COLO829 (cell line): ENCODE measurements at places on chromosomes 12 and 14.

GRCh38 chr14:71712478-71712877 lies 219.8 kb upstream of the RGS6 start:
- no peak for DNase-seq

DNA sequence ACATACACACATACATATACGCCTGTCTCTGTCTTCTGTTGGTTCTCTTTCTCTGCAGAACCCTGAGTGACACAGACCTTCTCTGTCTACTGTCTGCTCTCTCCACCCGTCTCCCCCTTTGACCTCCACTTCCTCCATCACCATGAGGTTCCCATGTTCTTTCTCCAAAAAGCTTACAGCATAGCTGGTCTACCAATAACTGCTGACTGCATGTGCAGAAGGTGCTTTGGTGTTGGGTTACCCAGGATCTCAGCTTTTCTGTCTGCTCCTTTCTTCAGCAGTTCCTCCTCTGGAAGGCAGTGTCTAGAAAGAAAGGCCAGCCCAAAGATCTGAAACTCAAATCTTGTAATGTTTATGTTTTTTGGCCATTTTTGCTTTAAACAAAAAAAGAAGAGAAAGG lies 125.6 kb downstream of the SMOC1 start:
- no peak for DNase-seq

DNA sequence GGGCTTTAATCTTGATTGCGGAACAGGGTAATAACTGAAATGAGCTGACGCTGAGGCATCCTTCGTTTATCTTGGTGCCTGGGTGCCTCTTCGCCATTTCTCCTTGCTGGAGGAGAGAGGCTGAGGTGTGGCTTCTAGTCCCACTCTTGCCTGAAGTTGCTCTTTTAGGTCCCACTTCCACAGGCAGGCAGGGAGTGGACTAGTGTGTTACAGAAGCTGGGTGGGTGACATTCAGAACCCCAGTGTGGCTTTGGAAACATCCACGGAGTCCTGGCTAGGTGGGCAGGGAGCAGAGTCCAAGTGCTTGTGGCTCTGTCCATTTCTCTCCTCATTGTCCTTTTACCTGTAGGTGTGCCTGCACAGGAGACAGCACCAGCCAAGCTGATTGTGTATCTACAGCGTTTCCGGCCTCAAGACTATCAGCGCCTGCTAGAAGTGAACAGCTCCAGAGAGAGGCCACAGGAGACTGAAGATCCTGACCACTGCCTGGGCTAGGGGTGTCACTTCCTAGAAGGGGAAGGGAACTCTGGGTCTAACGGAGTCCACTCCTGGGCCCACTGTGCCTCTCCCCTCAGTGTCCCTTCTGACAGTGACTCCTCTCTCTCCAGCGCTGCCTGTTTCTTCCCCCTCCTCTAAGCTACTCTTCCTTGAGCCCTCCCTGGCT lies 2.4 kb downstream of the THTPA start:
- no peak for DNase-seq

DNA sequence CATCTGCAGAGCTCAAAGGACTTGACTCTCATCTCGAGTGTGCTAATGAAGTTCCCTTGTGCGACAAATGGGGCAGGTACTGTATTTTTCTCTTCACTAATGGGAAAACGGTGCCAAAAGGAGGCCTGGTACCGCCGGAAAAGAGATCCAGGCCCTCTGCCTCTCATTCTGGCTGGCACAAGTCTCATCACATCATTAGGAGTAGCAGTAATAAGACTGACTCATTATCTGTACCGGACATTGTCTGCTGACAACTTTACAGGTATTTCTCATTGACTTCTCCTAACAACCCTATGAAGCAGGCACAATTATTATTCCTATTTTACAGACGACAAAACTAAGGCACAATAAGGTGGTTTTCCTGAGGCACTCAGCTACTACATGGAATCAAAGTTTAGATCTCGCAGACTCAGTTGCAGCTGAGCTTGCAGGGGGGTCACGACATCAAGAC lies 668 bp downstream of the APPL2 start:
- DNase-seq, result no peak

GRCh38 chr12:125340791-125341190 lies 275.6 kb downstream of the AACS start:
- DNase-seq, result no peak
